Activated naive CD8-positive, alpha-beta T cell treated with anti-CD3 and anti-CD28 coated beads for 36 hours (primary cell): ENCODE measurements at places on chromosomes 16 and 17.

- DNase-seq: peak; percentile 21
These were observed 29.0 kb upstream of the RNPS1 start for GRCh38 chr16:2296661-2297505.

DNA sequence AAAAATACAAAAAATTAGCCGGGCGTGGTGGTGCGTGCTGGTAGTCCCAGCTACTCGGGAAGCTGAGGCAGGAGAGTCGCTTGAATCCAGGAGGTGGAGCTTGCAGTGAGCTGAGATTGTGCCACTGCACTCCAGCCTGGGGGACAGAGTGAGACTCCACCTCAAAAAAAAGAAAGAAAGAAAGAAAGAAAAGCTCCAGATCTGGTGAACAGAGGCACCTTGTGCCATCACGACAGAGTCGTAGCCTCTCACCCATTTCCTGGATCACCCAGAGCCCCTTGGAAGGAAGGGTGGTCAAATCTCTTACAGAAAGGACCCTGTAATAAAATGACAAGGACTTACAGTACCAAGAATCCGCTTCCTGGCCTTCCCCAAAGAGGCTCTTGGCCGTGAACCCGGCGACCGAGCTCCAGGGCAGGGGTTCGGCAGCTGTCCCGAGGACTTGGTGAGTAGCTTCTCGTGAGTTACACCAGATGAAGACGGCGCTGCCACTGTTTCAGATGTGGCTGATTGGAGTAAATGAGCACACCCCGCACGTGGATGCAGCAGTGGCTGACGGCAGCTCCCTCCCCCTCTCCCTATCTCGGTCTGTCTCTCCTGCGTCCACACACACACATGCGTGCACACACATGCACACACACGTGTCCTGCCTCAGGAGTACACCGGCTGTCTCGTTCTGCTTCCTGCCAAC, 13.5 kb downstream of the LGALS3BP start:
- DNase-seq: no peak

- no peak for DNase-seq
These were observed 45.9 kb downstream of the SREBF1 start for GRCh38 chr17:17790637-17791464.

- DNase-seq: no peak
These were observed 32.8 kb downstream of the CCL4 start for GRCh38 chr17:36136439-36136838.

- DNase-seq: no peak
These were observed 32.6 kb downstream of the KIFC3 start for GRCh38 chr16:57769541-57770145.

- DNase-seq: no peak
These were observed 408 bp downstream of the ADGRG1 start for GRCh38 chr16:57628783-57629293.

- DNase-seq: no peak
These were observed 13.5 kb downstream of the TBX4 start for GRCh38 chr17:61465550-61466237.

GRCh38 chr17:75130632-75131277, 787 bp downstream of the NT5C start:
- DNase-seq: peak; percentile 69

DNA sequence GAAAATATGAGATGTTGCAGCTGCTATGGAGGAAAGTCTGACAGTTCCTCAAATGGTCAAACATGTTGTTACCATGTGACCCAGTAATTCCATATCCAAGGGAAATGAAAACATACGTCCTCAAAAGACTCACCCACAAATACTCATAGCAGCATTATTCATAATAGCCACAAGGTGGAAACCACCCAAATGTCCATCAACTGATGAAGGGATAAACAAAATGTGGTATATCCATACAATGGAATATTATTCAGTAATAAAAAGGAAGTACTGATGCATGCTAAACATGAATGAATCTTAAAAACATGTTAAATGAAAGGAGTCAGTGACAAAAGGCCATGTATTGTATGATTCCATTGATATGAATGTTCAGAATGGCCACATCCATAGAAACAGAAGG, 140.2 kb downstream of the PITPNC1 start:
- DNase-seq: no peak

GRCh38 chr17:44220213-44221083, 973 bp upstream of the UBTF start:
- peak; percentile 65 for DNase-seq

DNA sequence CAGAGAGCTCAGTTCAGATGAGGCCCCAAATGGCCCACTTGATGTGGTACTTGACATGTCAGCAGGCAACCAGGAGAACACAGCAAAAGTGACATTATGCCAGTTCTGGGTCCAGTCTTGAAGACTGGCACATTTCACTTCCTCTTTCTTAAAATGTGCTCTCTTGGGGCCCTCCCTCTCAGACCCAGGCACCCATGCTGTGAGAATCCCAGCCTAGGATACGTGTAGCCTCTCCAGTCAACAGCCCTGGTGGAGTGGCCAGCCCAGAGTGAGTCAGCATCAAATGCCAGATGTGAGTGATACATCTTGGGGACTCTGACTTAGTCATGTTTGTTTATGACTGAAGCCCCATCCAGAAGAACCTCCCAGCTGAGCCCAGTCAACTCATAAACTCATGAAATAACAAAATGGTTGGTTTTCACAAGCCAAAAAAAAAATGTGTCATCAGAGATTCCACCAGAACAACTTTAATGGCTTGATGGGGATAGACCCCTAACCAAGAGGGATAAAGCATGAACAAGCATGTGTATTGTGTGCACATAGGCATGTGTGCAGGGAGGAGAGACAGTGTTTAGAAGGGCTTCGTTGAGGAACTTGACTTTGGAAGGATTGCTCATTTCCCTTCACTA, 82.5 kb upstream of the TNRC6C start:
- DNase-seq: no peak
